ENCODE measurements at places on chromosomes 1 and 21.
A peak's percentile ranks its signal among the peaks of the same experiment; 100 is the strongest.

GRCh38 chr1:207911856-207912760 lies 1.2 kb upstream of the CD34 start:
- DNase-seq: no peak

DNA sequence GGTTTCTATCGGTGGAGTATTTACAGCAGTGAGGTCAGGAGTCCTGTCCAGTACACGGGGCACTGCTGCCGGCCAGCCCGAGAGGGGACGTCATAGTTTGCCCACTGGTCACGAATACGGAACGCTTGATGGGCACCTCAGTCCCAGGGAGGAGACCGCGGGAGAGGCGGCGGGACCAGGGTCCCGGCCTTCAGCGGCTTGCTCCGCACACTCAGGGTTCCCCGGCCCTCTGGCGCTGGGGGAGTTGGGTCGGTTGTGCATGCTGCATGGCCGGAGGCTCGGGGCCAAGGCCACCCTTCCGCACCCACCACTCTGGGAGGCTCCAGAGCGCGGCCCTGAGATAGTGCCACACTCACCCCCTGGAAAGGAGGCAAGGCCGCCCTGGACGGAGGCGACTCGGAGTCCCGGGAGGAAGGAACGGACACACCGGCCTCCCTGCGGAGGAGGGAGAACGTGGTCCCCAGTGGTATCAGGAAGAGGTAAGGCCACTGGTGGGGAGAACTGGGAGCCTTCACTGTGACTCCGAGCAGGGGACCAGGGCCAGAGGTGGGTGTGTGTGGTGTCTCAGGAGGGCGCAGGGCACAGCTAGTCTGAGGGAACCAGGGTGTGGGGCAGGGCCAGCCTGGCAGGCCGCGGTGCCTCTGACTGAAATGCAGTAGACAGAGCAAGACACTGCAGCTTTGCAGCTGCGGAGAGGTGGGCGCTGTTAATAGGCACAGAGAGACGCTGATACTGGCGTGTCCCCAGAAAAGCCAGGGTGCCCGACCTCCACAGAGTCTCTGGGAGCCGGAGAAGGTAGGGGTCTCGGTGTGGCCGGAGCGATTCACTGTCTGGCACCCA lies 28.6 kb upstream of the PRSS38 start:
- no peak for DNase-seq

DNA sequence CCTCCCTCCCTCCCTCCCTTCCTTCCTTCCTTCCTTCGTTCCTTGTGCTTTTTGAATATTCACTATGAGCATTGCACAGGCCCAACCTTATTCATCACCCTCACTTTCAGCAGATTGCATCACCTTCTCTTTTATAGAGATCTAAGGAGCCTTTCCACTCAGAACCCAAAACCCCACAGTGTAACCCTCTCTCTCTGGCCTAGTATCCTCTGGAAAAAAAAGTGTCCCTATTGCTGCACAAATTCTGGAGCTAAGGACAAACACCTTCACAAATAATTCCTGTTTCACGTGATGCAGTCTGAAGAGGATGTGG lies 25.6 kb downstream of the OR10J5 start:
- no peak for DNase-seq

GRCh38 chr21:18518054-18518481 lies 114.5 kb upstream of the TMPRSS15 start:
- DNase-seq: no peak

- DNase-seq: no peak
These were observed 13.1 kb downstream of the TXNIP start for GRCh38 chr1:145983206-145983675.

GRCh38 chr1:171718216-171718615 lies 23.6 kb downstream of the VAMP4 start:
- no peak for DNase-seq

- DNase-seq: no peak
These were observed 106.7 kb downstream of the SLC45A1 start for GRCh38 chr1:8424539-8425116.

DNA sequence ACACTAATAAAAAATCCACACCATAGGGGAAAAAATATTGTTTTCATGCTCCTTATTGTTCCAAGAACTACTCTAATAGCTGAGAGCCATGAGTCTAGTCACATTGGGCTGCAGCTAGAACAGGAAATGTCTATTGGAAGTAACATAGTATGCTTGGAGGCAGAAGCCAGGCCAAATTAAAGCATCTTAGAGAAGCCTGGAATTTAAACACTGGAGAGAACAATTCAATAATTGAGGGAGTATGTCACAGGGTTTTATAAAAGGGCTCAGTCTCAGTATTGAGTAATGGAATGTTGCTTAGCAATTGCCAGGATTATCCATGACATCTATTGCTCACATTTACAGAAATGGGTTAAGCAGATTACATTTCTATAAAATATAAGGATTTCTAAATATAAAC lies 471.3 kb downstream of the LMO4 start:
- no peak for DNase-seq

- no peak for DNase-seq
These were observed 13.3 kb upstream of the BECN2 start for GRCh38 chr1:241944300-241944699.

- DNase-seq: no peak
These were observed 40.0 kb downstream of the LTN1 start for GRCh38 chr21:28952686-28953085.

DNA sequence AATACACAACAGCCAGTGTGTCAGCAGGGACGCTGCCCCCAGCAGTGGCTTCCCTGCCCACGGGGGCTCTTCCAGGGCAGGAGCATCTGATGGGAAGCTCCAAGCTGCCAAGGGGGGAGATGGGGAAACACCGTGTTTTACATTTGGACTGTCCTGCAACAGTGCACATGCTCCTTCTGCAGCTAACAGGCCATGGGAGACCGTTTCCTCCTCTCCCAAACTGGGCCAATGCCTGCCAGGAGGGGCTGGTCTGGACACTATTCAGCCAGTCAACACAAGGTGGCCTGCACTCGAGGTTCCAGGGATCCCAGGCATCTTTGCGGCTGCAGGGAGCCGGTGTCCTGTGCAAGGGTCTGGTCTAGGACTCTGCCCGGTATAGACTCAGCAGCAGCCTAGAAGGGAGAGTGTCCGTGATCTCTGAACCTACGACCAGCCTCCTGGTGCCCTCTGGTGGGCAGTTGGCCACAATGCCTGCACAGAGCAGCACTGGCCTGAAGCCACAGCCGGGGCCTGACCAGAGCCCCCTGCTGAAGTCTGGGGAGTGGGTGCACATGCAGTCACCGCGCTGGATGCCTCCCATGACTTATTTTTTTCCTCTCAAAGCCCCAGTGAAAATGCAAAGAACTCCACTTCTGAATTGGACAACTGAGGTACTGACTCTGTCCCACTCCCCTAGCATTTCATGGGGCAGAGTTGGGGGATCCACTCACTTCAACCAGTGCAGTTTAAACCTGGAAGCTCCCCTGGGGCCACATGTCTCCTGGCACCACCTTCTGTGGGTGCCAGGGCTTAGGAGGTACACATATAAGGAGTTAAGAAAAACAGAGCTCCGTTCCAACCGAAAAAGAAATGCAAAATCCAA lies 33.3 kb downstream of the RCC2 start:
- peak; percentile 39 for DNase-seq

GRCh38 chr1:234246638-234247116 lies 126.6 kb upstream of the COA6 start:
- DNase-seq: no peak
